ENCODE measurements at places on chromosomes 1 and 21.

GRCh38 chr1:228465571-228466146 is 21.5 kb upstream of the RNF187 start:
- DNase-seq = no peak

- no peak for DNase-seq
Observed at GRCh38 chr1:65514041-65514440, 93.6 kb downstream of the LEPR start.

GRCh38 chr1:216670118-216670883 is 52.9 kb downstream of the ESRRG start:
- no peak for DNase-seq

DNA sequence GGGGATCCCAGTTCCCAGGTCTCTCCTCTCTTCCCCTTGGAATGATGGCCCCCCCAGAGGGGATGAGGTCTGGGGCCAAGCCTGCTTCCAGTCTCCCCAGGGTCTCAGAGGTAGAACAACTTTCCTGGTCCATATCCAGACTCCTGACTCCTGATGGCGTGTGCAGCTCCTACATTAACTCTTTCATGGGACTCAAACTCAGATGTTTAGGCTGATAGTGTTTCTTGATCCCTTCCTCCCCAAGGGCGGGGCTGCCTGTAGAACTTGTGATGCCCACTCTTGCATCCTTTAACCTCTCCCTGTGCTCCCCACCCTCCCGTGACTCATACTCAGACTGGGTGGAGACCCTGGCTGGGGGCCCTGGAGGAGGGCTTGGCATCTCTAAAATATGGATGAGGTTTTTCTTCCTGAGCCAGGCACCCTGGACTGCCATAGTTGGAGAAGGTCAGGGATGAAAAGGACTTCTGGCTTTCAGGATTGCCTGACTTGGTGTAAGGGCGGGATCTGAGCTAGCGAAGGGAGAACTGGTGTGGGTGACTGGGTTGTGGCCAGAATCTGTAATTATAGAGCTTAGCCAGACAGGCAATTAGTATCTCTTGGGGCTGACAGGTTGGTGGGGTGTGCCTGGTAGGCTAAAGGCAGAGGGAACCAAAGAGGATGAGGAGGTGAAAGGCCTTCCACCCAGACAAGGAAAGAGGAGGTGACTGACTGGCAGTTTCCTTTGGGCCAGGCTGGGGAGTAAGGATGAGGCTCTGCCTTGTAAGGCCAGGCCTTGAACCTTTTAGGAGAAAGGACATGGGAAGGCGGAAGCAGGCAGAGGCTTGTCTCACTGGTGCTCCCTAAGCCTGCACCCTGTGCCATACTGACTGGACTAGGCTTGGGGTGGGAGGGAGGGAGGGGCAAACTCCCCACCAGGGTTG is 1.5 kb downstream of the ATP8B2 start:
- DNase-seq = no peak

- no peak for DNase-seq
Observed at GRCh38 chr1:22104865-22105437, 37.9 kb downstream of the WNT4 start.

DNA sequence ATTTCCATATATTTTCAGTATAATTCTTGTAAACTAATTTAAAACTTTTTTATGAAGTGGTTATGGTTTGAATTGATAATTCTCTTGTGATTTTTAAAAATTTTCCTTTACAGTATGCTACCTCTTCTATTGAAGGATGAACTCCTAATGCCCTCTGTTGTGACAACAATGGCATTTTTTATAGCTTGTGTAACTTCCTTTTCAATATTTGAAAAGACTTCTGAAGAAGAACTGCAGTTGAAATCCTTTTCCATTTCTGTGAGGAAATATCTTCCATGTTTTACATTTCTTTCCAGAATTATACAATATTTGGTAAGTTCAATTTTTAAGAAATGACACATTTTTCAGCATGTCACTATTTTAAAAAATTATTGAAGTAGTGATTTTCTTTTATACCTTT is 61.4 kb downstream of the ALG6 start:
- no peak for DNase-seq

DNA sequence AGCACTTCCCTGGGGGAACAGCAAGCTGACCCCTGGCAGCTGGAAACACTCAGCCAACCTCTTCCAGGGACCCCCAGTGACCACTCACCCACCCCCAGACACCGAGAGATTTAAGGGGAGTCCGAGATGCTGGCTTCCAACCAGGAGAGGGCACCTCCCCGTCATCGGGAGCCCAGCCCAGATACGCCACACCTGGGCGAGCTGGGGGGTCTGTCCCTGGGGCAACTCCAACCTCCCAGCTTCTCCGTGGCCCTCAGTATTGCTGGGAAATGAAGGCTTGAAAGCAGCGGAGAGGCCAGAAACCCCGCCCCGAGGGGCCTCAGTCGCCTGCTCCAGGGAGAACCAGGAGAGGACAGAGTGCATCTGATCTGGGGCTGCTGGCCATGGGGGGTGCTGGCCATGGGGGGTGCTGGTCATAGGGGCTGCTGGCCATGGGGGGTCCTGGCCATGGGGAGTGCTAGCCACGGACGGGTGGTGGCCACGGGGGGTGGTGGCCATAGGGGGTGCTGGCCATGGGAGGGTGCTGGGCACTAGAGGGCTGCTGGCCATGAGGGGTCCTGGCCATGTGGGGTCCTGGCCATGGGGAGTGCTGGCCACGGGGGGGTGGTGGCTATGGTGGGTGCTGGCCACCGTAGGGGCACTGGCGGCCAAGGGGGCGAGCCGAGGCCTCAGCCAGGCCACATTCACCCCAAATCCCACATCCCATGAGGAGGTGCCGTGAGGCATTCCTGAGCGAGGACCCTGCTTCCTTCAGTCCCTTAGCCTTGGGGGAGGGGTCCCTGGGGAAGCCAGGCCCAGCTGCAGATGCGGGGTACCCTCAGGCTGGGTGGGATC is 61.5 kb upstream of the TTC34 start:
- DNase-seq = no peak

DNA sequence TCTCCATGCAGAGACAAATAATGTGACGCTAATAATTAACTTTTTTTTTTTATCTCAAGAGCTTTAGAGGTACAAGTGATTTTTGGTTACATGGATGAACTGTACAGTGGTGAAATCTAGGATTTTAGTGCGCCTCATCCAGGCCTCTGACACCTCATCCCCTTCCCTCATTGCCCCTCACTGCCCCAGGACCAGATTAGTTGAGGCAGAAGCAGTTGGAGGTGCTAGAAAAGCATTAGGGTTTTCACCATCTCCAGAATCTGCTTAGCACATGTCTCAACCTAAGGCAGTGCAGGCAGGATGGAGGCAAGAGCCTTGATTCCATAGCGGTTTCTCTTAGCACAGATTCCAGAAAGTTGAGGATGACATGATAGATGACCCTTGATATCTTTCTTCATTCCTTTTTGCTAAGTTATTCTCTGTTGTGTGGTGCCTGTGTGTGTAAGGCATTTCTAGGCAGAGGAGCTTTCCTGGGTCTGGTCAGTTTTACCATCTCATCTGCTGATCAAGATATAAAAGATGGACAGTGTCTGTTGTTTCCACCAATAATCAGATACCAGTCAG is 16.3 kb upstream of the IL10 start:
- no peak for DNase-seq

Data from activated naive CD4-positive, alpha-beta T cell treated with anti-CD3 and anti-CD28 coated beads, Interleukin-2, amount 50 U/mL, for 72 hours (primary cell).